SK-N-SH treated with all-trans-retinoic acid at 6 μM for 48 hours (cell line): ENCODE measurements at places on chromosomes 2 and 18.

GRCh38 chr2:211429256-211429920 is 873.0 kb downstream of the CPS1 start:
- no peak for ATAC-seq

- ATAC-seq, result peak; percentile 73; the same call in 2 of the 3 replicates
Measured at GRCh38 chr2:180077295-180077906, 70.3 kb upstream of the CWC22 start.

DNA sequence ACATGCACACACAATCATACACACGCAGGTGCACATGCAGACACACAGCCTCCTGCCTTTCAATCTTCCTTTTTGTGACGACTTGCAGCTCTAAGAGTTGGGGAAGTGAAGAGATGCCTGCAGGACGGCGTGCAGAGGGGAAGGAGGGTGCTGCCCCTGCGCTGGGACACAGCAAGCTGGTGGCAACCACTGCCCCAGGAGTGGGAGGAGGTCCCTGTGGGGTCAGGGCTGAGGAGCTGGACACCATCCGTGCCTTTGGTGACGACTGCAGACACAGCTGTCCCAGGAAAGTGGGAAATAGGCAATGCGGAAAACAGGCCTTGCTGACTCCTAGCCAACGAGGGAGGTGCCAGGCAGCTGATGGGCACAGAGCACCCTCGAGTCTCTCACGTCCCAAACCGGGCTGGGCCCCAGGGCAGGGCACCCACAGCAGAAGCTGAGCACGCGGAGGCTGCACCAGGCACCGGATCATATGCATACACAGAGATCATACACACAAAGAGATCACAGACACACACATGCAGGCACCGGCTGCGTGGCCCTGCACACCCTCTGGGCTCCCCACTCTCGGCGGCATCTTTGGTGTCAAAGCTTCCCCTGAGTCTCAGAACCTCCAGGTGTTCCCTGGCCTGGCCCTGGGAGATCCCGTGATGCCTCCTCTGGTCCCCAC is 146.1 kb downstream of the PXDN start:
- ATAC-seq, result no peak

GRCh38 chr18:62236252-62236651 is 49.2 kb downstream of the RELCH start:
- no peak for ATAC-seq

- peak; percentile 32; the same call in 2 of the 3 replicates for ATAC-seq
Measured at GRCh38 chr2:101811226-101812015, 113.9 kb downstream of the MAP4K4 start.

DNA sequence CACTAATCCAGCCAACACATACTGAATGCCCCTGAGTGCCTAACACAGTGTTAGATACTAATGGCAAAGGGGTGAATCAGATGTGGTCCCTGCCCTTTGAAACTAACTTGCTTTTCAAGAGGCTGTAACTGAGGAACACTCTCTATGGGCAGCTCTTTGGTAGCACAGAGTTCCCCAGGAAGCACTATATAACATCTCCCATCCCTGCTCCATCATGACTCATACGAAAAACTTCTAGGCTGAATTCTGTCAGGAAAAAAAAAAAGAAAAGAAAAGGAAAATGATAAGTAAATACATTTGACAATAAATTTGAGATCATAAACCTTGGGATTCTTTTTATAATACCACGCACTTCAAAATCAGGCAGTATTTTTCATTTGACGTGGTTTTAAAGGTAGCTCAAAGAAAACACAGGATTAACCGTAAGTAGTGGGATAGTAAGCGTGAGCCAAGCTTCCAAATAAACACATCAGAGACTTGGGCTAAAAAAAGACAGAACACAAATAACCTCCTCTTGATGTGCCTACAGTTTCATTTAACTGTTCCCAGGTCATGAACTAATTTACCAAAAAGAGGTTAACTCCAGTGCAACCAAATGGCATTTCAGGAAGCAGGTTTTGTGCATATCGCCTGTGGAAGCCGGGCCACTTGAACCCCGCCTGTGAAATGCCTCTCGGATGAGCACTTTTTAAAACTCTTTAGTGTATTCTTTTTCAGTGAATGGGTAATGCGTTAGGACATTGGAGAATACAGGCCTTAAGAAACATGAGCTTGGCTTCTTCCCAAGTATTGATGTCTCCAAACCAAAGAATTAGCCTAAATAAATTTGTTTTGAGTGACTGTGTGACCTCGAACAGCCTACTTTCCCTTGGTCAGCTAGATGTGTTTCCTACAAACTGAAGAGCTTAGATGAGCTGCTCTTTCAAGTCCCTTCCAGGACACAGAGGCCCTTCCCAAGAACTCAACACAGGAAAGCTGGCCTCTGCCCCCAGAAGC is 42.0 kb downstream of the RDH14 start:
- ATAC-seq, result peak; percentile 56

GRCh38 chr2:10170256-10170655 is 47.7 kb downstream of the RRM2 start:
- peak; percentile 61 for ATAC-seq

- no peak for ATAC-seq
Measured at GRCh38 chr18:54159906-54160305, 64.6 kb downstream of the MBD2 start.

- no peak for ATAC-seq
Measured at GRCh38 chr2:54641988-54642387, 81.5 kb upstream of the EML6 start.

- no peak for ATAC-seq
Measured at GRCh38 chr18:48799724-48800315, 150.9 kb downstream of the SMAD7 start.

GRCh38 chr2:214839464-214839863 is 30.0 kb upstream of the BARD1 start:
- ATAC-seq, result no peak

DNA sequence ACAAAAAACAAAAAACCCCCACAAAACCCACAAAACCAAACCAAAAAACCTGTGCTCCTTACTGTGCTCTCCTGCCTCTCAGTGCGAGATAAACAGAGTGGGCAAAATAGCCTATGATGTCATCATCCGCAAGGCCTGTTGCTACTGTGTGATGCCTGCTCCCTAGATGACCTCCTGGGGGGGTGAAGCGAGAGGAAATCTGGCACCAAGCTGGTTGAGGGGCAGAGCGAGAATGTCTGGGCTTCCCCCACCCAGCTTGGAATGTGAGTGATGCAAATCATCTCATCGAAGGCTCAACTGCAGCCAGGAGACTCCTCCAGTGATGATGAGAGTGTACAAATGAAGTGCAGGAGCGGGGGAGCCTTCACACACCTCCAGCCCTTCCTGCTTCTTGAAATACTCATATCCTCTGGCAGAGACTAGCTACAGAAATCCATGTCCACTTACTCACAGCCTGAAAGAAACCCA is 57.7 kb upstream of the MAP4K3 start:
- peak; percentile 89 for ATAC-seq

DNA sequence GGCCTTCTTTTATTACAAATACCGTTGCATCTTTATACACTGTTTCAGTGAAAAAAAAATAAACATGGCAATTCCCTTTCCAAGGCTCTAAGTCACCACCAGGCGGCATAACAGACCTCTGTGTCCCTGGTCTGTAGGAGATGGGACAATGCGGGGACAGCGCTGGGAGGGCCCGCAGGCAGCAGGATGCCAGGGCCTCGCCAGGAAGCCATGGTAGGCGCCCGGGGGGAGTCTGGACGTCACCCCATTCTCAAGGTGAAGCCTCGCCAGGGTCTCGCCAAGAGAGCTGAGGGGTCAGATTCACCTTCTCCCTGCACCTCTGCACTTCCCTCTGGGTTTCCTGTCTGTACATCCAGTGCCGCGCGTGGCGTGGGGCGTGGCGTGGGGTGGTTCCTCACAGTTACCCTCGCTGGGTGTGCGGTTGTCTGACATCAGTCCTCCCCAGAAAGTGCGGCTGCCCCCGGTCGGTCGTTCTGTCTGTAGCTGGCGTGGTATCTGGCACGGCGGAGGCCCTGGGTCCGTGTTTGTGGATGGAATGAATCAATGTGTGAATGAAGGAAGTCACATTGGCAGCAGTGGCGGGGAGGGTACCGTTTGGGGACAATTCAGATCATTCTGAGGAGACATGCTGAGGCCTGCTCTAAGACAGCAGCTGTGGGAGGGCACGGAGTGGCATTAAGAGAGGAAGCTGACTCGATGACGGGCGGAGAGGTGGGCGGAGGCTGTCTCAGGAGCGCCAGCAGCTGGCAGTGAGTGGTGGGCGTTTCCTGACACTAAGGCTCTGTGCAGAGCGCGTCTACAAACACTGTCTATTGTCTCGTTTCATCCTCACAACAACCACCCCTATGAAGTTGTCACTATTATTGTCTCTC is 46.0 kb downstream of the LRRFIP1 start:
- peak; percentile 34 for ATAC-seq

DNA sequence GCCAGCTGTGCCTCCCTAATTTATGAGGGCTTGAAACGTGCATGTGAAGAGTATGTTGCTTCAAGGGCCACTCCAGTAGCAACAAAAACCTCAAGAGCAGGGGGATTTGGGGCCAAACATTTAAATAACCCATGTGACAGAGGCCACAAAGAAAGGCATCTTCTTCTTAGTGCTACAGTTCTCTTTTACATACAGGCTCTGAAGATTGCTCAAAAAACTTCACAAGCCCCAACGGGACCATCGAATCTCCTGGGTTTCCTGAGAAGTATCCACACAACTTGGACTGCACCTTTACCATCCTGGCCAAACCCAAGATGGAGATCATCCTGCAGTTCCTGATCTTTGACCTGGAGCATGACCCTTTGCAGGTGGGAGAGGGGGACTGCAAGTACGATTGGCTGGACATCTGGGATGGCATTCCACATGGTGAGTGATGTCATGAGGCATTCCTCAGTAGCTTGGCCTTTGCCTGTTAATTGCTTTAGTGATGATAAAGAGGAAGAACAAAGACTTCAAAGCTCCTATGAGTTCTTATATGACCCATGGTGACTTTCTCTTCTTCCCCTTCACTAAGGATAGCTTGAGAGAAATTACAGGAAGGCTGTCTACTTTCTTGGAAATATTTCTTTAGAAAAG is 40.1 kb downstream of the NRP2 start:
- ATAC-seq, result no peak

DNA sequence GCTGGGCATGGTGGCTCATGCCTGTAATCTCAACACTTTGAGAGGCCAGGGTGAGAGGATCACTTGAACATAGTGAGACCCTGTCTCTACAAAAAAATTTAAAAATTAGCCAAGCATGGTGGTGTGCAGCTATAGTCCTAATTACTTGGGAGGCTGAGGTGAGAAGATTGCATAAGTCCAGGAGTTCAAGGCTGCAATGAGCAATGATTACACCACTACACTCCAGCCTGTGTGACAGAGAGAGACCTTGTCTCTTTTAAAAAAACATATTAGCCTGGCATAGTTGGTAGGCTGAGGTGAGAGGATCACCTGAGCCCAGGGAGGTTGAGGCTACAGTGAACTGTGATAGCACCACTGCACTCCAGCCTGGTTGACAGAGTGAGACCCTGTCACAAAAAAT is 13.7 kb downstream of the TRAPPC8 start:
- ATAC-seq, result no peak

DNA sequence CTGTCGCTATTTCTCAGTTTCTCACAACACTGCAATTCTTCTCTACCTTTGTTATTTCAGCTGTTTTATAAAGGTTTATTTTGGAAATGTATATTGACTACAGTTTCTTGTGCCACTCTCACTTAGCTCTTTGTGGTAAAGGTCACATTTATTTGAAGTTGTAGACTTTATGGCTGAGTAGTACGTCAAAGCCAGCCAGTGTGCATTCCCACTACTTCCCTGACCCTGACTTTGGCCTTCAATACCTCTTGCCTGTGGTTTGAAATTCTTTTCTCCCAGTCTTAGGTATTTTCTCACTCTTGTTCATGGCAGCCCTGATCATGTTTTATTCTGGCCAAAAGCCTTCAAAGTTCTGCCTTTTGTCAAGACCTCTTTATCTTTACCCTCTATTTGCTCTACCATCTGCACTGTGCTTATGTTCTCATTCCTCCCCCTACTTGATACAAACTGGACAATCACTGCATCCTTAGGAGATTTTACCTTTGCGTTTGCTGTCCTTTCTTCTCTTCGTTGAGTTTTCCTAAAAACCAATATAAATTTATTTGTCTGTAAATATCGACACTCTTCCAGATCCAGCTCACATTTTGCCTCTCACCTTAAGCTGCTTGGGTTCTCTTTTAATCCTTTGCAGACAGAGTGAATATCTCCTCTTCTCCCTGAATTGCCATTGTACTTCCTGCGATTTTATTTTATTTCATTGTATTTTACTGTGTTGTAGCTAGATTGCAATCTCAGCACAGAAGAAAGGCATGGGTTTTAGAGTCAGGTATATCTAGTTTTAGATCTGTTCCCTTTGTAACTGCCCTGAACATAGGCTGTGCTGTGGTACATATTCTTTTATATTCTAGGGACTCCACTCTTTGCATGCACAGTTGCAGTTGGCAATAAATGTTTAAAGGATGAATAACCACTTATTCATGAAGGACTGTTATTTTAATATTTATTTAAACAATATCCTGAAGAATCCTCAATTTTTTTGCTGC is 31.2 kb downstream of the GULP1 start:
- peak; percentile 56 for ATAC-seq

GRCh38 chr2:158300394-158300793 is 156.2 kb downstream of the CCDC148 start:
- no peak for ATAC-seq

DNA sequence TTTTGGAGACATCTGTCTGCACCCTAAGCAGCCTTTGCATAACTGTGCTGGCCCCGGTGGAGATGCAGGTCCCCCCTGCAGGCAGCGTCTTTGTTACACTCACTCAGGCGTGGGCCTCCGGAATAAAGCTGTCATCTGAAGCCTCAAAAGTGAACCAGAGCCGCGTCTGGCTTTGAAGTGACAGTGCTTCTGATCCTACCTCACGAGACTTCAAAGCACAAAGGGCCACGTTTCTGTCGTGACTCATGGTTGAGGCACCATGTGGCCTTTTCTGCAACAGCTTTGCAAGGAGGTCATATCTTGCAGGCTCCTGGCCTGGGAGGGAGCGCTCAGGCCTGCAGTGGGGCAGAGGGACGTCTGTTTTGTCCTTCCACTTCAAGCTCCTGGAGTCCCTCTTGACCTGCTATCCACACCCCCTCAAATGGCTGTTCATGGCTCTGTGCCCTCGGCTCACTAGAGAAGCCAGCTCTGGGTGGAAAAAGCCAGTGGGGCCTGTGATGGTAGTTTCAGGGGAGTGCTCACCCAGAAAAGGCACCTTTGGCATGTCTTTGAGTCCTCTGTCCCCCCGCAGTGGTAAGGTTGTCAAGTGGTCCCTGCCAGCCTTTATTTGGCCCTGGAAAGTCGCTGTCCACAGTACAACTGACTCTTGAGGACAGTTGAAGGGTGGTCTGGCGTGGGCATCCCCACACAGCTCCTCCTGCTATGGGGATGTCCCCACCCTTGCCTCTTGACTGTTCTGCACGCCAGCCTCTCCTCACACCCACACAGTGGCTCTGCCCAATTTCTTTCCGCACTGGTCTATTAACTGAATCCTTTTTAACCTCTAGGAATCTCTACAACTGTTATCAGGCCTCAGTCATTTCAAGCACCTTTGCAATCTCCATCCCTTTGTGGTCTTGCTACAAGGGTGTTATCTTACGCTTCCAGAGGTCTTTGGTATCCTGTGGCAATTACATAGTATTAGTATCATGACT is 19.3 kb downstream of the GPR55 start:
- no peak for ATAC-seq
